ENCODE measurements at places on chromosomes 7 and 10.

- DNase-seq: peak; percentile 39
These were observed 32.7 kb upstream of the RASGEF1A start for GRCh38 chr10:43299579-43299978.

DNA sequence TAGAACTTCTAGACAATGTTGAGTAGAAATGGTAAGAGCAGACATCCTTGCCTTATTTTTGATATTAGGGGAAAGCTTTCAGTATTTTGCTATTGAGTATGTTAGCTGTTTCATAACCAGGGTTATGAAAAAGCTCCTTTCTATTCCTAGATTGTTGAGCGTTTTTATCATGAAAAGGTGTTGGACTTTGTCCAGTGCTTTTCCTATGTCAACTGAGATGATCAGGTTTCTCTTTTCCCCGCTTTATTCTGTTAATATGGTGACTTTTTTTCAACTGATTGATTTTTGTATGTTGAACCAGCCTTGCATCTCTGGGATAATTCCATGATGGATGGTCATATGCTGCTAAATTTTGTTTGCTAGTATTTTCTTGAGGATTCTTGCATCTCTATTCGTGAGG is 58.5 kb downstream of the LCOR start:
- DNase-seq: no peak

DNA sequence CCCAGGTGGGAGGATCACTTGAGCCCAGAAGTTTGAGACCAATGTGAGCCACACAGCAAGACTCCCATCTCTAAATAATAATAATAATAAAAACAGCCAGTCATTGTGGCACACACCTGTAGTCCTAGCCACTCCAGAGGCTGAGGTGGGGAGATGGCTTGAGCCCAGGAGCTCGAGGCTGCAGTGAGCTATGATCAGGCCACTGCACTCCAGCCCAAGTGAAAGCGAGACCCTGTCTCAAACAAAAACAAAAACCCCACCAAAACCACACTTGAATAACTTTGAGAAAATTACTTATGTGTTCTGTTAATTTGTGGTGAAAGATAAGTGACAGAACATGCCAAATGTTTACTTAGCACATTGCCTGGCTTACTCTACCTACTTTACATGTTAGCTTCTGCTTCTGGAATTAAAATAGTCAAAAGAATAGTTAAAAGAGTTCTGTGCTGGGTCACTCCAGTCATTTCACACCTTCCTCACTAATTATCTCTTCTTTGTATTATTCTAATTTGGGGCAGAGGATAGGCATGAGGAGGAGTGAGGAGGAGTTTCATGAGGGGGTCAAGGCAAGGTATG is 9.8 kb downstream of the TMEM60 start:
- no peak for DNase-seq

GRCh38 chr7:68321776-68322496 is 1276.3 kb upstream of the AUTS2 start:
- DNase-seq: no peak

All from stimulated activated CD8-positive, alpha-beta memory T cell treated with anti-CD3 and anti-CD28 coated beads, Interleukin-2, amount 100 ng/mL, for 48 hours (primary cell).